ENCODE measurements at places on chromosomes 7 and 10.

DNA sequence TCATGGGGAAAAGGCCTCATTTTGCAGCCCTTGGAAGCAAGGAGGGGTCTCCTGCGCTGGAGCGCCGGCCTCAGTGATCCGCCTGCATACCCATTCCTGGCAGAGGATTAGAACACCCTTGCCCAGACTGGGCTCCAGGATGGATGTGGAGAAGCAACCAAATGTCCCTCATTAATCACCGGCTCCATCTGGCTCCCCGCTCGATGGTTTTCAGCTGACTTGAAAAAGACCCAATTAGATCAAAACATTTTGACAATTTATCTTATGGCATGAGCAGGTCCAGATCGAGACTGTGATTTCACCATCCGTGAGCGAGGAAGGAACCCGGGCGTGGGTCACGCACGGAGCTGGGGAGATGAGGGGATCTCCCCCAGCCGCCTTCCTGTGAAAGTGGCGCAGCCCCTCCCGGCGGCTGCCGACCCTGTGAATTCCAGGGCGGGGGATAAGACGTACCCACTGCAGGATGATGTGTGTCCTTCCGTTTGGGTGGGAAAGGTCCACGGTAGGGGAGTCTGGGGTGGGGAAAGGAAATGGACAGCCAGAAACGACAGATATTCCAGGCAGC is 141.6 kb downstream of the EMX2 start:
- no peak for DNase-seq

GRCh38 chr10:516764-517163 is 172.7 kb downstream of the DIP2C start:
- no peak for DNase-seq

GRCh38 chr10:125166658-125167057 is 6.3 kb upstream of the CTBP2 start:
- no peak for DNase-seq

DNA sequence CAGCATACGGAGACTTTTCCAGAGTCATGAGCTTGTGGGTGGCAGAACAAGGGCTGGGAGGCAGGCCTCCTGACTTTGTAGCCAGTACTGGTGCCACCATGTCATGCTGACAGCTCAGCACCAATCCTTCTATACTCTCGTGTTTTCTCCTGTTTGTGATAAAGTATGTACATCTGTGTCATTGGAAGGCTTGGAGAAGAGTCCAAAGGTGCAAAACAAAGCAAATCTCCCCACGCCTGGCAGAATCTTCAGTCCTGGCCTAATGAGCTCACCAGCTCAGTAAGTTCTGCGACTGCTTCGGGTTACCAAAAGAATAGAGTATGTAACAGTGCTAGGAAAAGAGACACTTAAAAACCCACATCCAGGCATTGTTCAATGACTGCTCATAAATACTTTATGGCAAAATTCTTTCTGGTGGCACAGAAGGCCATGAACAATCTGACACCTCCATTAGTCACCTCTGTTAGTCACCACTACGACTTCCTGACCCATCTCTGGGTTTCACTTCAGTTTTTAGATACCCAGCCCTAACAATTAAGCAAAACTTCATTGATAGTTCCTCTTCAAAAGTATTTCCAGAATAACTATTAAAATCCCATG is 24.5 kb downstream of the STEAP1 start:
- DNase-seq = no peak

GRCh38 chr10:19247843-19248242 is 199.2 kb downstream of the MALRD1 start:
- DNase-seq = no peak

GRCh38 chr10:67976292-67977245 is 92.1 kb downstream of the SIRT1 start:
- DNase-seq = no peak

DNA sequence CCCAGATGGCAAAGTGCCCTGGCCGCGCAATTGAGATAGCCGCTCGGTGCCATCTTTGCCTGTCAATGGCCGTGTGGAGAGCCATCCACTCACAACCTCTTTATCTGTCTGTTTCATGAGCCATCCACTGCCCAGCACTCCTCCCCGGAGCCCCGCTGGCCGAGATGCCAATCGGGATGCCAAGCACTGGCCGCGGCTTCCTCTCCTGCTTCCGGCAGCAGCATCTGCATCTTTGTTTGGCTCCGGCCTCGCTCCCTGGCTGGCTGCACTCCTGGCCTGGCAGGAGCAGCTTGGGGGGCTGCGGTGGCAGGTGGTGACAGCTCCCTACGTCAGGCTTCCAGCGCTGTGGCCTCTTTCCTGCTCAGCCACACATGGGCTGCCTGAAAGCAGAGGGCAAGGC is 231.7 kb downstream of the USP6NL start:
- DNase-seq = no peak

- no peak for DNase-seq
Measured at GRCh38 chr10:122021379-122021778, 32.4 kb downstream of the TACC2 start.

- no peak for DNase-seq
Measured at GRCh38 chr10:71345694-71346093, 26.6 kb downstream of the SLC29A3 start.

DNA sequence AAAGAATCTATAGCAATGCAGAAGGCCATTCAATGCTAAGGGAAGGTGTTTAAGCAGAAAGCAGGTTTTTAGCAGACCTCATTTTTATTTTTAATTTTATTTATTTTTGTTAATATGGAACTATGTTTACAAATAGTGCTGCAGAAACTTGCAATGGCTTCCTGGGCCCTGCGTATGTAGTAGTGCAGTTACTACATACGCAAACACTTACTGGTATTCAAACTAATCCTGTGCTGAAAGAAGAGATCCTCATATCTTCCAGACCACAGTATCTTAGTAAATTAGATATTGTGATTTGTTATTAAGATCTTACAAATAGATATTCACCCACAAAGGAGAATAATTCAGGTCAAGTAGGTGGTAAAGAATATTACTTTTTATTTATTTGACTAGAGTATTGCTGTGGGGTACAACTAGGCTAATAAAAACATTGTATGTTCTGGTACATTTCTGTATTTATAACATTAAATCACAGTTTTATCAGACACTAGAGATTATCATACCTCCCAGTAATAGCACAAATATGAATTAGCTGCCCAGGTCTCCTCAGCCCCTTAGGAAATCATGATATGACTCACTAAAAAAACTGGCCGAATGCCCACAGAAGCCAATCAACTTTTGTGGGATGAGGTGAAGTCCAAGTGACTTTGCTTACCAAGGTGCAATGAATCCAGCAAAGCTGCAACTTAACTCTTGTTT is 57.6 kb downstream of the RNLS start:
- no peak for DNase-seq

GRCh38 chr7:28418966-28419365 is 6.6 kb downstream of the CREB5 start:
- no peak for DNase-seq

DNA sequence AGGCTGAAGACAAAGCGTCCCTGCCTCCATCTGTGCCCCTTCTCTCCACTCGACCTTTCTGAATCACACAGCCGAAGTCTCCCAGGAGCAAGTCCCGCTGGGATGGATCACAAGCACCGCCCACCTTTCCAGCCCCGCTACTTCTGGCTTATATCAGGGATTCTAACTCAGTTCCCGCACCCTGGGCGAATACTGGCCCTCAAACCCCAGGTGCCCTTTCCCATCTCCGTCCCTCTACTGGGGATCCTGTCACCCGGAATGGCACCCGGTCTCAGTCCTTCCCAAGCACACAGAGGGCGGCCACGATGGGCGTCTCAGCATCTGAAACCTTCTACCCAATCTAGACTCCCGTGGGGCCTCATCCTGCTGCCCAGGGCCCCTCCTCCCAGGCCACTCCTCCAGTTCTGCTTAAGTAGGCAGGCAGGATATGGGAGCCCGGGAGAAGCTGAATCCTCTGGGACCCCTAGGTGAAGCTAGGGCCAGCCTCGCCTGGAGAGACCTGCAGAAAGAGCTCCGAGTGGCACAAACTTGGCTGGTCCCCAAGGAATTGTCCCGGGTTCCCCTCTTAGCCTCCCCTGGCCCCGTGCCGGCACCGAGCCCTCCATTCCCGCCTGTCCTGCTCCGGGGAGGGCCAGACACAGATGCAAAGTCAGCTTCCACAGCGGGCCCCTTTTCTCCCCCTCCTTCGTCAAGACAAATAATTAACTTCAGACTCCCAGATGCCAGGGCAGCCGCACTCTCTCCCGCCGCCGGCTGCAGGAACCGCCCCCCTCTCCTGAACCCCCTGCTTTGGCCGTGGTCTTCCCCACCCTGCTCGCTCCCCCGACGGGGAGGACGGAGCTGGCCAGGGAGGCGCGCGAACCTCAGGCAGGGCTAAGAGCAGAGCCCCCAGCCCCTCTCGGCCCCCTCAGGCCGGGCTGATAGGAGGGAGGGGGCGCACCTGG is 612 bp downstream of the KCP start:
- DNase-seq = no peak

DNA sequence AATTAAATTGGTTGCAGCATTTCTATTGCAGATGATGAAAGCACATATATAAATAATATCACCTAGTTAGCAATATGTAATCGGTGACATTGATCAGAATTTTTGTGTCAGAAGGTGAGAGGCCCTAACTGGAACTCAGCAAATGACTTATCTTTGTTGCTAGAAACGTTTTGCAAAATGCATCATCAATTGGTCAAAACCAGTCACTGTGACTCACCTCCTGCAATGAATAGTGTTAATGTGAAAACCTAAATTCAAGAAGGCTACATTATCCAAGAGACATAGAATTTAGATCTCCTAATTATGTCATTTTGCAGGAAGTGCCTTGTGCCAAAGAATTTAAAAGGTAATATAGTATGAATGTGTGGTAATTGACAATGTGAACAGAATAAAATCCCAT is 9.8 kb upstream of the PNLIPRP3 start:
- DNase-seq = no peak

DNA sequence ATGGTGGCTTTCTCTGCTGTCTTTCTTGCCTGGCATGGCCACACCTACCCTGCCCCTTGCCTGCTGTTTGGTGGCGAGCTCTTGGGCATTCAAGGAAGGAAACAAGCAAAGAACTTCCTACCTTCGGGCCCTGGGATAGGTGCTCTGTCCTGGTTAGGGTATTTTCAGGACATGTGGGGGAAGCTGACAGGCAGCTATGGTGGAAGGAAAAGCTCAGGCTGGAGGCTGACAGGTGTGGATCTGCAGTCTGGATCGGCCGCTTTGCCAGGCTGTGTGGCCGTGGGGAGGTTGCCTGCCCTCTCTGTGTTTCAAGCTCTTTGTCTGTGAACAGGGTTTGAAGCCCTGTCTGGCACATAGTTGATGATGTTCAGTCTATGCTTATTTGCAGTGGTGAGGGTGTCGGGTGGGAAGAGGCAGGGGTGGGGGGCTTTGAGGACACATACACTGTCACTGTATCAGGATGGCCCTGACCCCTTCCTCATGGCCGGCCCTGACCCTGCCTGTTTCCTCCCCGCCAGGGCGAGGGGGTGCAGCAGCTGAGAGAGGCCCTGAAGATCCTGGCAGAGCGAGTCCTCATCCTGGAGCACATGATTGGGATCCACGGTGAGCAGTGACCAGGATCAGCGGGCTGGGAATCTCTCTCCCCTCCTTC is 73.7 kb downstream of the MYL10 start:
- no peak for DNase-seq

GRCh38 chr7:94577357-94577756 is 67.7 kb downstream of the CASD1 start:
- DNase-seq = no peak

DNA sequence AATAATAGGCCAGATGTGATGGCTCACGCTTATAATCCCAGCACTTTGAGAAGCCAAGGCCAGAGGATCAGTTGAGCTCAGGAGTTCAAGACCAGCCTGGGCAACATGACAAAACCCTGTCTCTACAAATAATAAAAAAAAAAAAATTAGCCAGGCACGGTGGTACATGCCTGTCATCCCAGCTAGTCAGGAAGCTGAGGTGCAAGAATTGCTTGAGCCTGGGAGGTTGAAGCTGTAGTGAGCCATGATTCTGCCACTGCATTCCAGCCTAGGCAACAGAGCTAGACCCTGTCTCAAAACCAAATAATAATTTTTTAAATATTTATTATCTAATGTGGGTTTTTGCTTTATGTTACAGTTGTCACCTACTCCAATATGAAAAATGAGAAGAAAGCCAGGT is 178.9 kb downstream of the ADK start:
- DNase-seq = no peak

- no peak for DNase-seq
Measured at GRCh38 chr7:126685018-126685573, 567.6 kb downstream of the GRM8 start.

DNA sequence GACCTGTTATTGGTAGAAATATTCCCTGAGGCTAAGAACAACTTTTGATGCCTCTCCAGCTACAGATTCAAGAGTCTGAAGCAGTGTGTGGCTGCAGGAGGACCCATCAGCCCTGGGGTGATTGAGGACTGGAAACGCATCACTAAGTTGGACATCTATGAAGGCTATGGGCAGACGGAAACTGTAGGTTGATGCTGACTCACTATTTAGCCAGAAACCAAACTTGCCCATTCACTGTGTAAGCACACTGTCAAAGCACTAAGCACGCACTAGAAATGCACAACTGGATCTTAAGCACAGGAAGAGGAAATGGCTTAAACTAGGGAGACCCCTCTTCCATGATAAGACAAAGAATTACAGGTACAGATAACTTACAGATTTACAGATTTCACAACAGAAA is 20.8 kb downstream of the ACSM6 start:
- DNase-seq = no peak

DNA sequence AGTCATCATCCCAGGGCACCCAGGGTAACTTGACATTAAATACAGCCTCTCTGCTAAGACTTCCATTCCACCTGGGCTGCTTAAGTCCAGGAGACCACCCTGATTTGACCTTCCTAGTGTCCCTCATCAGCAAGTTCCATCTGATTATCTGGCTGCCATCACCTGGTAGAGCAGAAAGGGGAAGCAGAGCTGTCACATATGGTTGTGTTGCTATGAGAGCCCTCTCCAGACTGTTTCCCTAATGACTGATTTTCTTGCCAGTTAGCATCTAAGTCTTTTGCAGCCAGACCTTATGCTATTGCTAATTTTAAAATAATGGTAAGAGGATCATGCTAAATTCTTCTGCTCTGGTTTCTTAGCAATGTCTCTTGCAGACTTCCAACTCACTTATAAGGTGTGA is 38.7 kb downstream of the KCNH2 start:
- DNase-seq = peak; percentile 53

DNA sequence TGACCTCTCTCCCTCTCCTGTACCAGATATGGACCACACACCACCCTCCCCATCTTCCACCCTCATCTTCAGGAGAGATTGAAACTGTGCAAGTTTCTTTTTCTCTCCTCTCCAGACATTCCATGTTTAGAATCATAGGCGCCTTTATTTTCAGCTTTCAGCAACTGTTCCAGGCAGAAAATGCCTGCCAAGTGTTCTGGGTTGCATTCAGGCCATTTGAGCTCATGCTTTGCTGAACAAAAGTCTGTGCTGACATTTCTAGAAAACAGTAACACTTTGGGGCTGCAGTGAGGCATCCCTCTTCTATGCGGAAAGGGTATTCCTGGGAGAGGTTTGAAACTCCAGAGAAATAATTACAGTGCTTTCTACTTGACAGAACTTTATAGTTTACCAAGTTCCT is 361.7 kb downstream of the GPAM start:
- DNase-seq = no peak

GRCh38 chr7:67346126-67346525 is 349.5 kb downstream of the TYW1 start:
- no peak for DNase-seq

Measured in NCI-H1694 treated with DMSO at 0.1 percent for 48 hours (cell line).